AG20443 (cell line): ENCODE measurements at places on chromosomes 11 and 22.

DNA sequence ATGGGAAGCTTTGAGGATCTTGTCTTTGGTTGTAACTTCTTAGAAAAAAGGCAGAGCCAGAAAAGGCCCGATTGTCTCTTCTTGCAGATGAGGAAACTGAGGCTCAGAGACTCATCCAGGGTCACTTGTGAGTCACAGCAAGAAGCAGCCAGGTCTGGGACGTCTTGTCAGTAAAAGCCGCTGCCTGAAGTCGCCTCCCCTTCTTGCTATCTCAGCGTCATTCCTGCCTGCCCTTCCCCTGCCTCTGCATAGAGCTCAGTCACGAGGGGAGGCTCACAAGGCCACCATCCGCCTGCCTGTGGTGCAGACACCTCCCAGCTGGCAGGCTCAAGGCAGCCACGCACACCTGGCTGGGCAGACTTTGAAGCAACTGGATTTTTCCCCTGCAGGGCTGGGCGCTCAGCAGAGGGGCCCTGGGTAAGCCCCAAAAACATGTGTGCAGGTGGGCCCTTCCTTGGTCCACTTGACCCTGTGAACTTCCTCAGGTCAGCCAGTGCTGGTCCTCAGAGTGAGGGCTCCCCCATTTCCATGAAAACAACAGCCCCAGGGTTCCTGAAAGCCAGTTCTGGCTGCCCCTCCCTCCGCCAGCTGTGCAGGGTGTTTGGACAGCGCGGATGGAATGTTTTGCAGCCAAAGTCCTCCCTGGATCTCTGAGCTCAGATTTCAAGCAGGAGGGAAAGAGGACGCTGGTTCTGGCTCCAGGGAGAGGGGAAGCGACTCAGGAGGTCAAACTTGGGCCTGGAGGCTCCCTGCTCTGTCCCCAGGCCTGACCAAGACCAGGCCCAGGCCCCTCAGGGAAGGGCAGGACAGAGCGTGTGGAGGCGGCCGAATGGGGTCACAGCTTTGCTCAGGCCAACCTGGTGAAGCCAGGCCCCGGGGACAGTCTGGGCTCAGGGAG is 6.0 kb upstream of the RAB3IL1 start:
- DNase-seq, result peak; percentile 74

DNA sequence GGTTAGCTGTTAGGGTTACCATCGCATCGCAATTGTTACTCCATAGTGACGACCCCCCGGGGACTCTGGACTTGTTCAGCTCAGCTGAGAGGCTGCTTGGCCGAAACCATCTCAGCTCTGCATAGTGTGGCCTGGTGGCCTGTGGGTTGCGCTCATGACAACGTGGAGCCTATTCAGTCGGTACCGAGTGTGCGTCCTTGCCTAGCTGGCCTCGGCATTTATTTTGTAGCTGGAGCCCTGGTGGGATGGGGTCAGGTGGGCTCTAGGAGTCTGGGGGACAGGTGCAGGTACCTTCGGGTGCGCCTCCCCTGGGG is 13.5 kb downstream of the LRP5 start:
- DNase-seq, result no peak

DNA sequence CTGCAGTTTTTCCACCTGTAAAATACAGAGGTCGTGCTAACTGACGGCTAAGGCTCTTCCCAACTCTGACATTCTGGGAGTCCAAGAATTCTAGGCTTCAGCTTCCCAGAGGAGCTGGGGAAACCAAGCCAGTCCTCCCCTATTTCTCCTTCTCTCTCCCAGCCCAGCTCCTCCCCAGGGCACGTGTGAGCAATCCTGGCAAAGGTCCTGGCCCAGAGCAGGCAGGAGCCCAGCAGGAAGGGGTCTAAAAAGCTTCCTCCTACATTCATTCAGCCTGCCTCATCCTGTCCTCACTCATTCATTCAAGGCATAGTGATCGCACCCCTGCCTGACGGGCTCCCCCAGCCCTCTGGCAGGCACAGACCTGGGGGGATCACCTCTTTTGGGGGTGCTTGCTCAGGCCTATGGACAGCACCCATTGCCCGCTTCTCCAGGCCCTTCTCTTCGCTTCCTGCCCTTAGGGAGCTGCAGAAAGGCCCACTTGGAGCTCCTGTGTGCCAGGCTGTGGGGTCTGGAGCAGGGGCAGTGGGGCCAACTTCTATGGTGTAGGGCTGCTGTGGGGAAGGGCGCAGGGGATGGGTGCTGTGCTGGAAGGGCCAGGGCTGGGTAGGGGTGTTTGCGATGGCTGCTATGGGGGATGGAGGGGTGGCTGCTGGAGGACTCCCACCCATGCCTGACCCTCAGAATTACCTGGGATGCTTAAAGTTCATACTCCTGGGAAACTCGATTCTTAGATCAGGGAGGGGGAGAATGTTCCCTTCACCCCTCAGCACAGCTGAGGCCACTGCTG is 9.8 kb downstream of the KCNC1 start:
- DNase-seq, result no peak

- DNase-seq, result peak; percentile 87
Measured at GRCh38 chr22:46054091-46055073, 77.4 kb upstream of the WNT7B start.

DNA sequence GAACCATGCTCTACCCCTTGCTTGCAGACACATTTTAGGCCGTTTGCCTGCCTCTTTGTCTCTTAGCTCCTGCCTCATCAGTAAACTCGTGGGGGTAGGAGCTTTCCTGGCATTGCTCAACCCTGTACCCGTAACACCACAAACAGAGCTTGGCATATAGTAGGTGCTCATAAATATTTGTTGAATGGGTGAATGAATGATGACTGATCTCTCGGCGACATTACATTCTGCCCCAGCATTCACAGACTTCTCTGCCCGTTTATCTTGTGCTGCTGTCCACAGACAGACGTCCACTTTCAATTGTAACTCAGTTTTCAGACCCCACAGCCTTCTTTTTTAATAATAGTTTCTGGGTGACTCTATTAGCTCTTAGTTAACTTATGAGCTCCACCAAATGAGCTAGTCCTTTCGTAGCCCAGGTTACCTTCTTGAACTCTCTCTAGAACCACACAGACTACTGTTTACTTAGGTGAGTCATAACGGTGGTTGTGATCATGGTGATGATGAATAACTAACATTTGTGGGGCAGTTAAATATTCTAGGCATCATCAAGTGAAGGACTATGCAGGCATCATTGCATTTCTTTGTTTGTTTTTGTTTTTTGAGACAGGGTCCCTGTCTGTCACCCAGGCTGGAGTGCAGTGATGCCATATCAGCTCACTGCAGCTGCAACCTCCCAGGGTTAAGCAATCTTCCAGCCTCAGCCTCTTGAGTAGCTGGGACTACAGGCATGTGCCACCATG is 188.4 kb downstream of the ADAMTS15 start:
- DNase-seq, result peak; percentile 26

DNA sequence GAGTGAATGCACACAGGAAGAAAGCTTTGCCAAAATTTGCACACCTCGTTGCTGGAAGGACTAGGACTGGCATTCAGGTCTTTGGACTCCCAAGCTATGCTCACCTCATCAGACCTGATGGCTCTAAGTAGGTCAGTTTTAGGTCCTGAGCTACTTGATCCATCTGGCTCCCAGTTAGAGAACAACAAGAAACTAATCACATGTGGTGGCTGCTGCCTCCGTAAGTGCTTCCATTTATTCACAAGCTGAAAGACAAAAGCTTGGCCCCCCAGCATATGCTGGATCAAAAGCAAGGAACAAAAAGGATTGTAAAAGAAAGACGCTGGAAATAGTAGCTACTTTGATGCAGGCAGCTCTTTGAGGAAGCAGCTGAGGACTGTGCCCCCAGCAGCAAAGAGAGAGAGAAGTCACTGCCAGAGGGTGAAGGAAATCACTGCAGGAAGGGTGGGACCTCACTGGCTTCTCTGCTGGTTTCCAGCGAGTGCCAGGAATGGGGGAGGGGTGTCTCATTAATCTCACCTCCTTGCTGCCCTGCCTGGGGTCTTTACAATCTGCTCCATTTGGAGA is 268.9 kb downstream of the KIRREL3 start:
- no peak for DNase-seq

GRCh38 chr11:130180896-130181294 is 21.3 kb downstream of the ST14 start:
- DNase-seq, result no peak

- no peak for DNase-seq
Measured at GRCh38 chr11:15119352-15119751, 4.6 kb downstream of the INSC start.

DNA sequence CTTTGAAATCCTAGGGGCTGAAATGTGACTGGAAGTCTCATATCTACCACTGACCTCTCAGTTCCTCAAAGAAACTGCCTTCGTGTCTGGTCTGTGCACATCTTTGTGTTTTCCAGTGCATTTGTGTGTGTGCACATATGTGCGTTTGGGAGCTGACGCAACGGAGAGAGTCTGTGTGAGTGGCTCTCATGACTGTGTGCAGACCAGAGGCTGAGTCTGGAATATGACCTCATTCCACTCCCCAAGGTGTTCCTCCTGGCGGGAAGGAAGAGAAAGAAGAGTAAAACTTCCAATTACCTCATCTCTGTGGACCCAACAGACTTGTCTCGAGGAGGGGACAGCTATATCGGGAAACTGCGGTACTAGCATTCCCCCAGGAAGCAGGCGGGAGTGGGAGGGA is 16.5 kb downstream of the TUB start:
- DNase-seq, result no peak

GRCh38 chr11:82233201-82233600 is 500.5 kb downstream of the FAM181B start:
- no peak for DNase-seq

- peak; percentile 69 for DNase-seq
Measured at GRCh38 chr22:43848366-43849171, 13.7 kb downstream of the SULT4A1 start.

DNA sequence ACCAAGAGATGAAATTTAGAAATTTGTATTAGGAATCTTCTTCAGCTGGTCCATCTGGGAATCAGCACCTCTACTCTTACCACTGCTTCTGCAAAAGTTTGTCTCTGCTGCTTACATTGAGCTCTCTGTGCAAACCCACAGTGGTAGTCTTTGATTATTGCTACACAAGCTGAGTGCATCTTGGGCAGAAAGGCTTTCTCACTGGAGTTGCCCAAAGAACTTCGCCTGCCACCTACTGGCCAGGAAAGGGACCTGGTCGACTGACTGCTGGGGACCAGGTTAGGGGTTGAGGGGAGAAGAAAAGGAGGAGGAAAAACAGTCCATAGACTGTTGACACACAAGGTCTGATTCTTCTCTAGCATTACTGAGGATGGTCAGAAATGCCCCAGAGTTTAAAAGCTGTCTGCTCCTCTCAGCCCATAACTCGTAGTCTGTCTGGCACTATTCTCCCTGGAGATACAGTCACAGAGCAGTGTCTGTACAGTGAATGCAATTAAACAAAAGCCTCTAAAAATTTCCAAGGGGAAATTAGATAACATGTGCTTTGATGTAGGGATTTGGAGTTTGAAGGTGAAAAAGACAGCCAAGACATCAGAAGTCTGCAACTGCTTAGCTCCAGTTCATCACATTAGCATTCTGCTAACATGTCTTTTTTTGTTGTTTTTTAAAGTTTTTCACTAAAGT is 215.0 kb upstream of the CTSC start:
- DNase-seq, result peak; percentile 50

DNA sequence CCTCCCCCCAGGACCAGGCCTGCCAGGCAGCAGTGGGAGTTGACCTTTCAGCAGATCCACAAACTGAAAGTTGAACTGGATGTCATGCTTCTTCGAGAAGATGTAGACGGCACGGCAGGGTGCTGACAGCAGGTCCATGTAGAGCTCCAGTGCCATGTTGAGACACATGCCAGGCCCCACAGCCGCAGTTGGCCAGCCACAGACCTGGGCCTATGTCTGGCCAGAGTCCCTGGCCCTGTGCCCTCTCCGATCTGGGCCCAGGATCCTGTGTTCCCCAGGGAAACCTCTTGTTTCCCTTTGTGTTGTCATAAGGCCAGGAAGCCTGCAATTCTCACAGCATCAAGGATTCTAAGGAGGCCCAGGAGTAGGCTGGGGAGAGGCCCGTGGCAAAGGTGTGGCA is at the start of gene GSTT4:
TSS of gene GSTT4 (minus strand) at position 253 of the 400 bp plus-strand sequence. CDS start at position 156, 97 bp downstream.
- DNase-seq, result peak; percentile 15

DNA sequence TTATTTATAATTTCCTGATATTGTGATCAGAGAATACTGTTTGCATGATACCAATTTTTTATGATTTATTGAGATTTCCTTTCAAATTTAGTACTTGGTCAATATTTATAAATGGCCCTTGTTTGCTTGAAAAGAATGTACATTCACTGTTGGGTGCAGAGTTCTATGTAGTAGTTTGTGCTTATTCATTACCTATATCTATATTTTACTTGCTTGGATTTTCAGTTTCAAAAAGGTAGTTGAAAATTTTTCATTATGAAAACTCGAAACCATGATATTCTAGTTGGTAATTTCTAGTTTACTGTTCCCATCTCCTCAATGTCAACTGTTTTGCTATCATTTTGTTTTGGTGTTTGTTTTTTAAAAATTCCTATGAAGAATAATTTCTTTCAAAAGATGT is 155.7 kb downstream of the AASDHPPT start:
- DNase-seq, result no peak

- peak; percentile 24 for DNase-seq
Measured at GRCh38 chr22:26893173-26894110, 236.1 kb downstream of the MIAT start.

DNA sequence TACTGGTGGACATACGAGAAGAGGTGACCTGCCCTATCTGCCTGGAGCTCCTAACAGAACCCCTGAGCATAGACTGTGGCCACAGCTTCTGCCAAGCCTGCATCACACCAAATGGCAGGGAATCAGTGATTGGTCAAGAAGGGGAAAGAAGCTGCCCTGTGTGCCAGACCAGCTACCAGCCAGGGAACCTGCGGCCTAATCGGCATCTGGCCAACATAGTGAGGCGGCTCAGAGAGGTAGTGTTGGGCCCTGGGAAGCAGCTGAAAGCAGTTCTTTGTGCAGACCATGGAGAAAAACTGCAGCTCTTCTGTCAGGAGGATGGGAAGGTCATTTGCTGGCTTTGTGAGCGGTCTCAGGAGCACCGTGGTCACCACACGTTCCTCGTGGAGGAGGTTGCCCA is 6.9 kb downstream of the TRIM6 start:
- DNase-seq, result no peak

- DNase-seq, result no peak
Measured at GRCh38 chr22:24384131-24384530, 43.3 kb upstream of the ADORA2A start.

- no peak for DNase-seq
Measured at GRCh38 chr22:19207401-19207808, 28.9 kb upstream of the SLC25A1 start.

- peak; percentile 36 for DNase-seq
Measured at GRCh38 chr22:36823186-36823839, 6.5 kb upstream of the PVALB start.

GRCh38 chr11:122359081-122359571 is 243.1 kb upstream of the BLID start:
- no peak for DNase-seq

DNA sequence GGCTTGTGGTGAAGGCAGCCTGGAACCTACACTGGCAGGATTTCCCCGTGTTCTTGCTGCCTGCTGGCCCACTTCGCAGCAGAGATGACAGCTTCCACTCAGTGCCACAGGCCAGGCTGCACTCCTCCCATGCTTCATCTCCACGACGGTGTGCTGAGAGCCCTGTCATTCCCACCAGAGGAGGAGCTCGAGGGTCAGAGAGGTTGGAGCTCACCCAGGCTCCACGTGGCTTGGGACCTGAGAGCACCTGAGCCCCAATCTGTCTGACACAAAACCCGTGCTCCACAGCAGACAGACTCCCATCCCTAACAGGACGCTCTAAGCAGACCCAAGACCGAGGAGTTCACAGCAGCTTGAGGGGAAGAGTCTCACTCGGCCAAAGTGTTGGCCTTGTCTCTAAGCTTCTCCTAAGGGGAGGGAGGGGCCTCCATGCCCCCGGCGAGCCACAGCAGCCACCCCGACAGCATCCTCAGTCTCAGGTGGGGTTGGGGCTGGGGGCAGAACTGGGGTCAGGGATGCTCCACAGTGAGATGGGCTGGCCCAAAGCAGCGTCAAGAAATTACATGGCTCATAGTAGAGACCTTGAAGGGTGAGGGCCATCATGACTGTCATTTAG is 10.7 kb downstream of the LRFN4 start:
- DNase-seq, result no peak
